ENCODE measurements at places on chromosomes 7 and 10.

DNA sequence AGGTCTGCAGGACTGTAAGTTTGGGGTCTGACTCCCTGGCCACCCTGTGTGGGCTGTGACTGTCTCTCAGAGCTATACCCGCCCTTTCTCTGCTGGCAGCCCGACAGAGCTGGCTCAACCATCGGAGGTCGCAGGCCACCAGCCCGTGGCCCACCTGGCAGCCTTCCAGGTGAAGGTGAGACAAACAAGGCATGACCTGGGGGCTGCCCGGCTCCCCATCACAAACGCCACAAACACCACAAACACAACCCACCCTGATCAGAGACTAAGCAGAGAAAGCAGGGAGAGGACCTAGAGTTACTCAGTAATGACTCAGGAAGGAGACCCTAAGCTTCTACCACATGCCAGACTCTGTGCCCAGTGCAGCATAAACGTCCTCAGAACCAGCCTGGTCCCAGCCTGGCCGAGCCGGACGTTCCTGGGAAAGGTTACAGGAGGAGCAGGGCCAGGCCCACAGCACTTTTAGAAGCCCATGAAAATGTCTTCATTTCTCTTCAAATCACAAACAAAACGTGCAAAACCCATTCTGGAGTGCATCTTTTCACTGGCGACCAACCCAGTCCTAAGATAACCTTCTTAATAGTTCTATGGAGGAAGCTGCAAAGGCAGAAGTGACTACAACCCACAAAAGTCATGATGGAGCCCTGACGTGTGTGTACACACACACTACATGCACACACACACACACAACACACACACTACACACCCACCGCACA, 66.8 kb downstream of the MKI67 start:
- H3K27ac ChIP-seq: no peak overlapping the region
- H3K36me3 ChIP-seq: peaks cover 27% of the 10 kb centered on the region
- no peaks in the 10 kb centered on the region for H3K27me3 ChIP-seq
- DNase-seq: no peak

DNA sequence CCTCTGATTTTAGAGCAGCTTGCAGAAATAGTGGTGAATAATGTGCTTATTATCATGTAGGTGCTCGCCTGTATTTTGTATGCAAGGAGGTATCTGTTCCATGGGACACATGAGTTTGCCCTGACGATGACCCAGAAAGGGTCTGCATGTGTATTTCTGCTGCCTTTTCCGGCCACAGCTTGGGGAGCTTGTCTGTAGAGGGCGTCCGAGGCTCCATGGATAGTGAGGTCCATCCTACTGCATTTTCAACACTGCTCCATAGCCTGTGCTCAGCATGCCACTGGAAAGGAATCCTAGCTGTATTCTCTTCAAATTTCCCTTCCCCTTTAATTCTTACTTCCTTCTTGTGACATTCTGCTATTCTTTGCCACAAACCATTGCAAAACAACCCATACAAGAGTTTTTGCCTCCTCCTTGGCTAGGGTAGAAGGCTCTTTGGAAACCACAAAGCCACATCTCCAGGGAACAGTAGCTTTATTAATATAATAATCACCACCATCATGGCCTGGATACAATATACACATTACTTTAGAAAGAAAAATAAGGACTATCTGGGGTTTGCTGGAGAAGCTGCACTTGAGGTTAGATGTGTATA, 127.7 kb downstream of the DYNC1I1 start:
- no peaks in the 10 kb centered on the region for H3K4me1 ChIP-seq
- no peak for DNase-seq
- H3K4me3 ChIP-seq: no peak overlapping the region

- DNase-seq: peak; percentile 39
- H3K27me3 ChIP-seq: no peaks in the 10 kb centered on the region
- H3K4me3 ChIP-seq: peak overlapping the region; percentile 7
- no peaks in the 10 kb centered on the region for H3K36me3 ChIP-seq
- no peaks in the 10 kb centered on the region for H3K4me1 ChIP-seq
Measured at GRCh38 chr10:78148961-78149612, 115.4 kb downstream of the RPS24 start.

GRCh38 chr10:119505131-119505551, 37.4 kb downstream of the RGS10 start:
- H3K27me3 ChIP-seq: no peaks in the 10 kb centered on the region
- no peaks in the 10 kb centered on the region for H3K36me3 ChIP-seq
- H3K4me1 ChIP-seq: peaks cover 3% of the 10 kb centered on the region
- H3K4me3 ChIP-seq: no peak overlapping the region
- DNase-seq: no peak

- no peak overlapping the region for H3K27ac ChIP-seq
- H3K4me1 ChIP-seq: no peaks in the 10 kb centered on the region
- H3K36me3 ChIP-seq: peaks cover 4% of the 10 kb centered on the region
- no peak for DNase-seq
- H3K4me3 ChIP-seq: no peak overlapping the region
- no peaks in the 10 kb centered on the region for H3K27me3 ChIP-seq
Measured at GRCh38 chr7:17342756-17343155, 44.3 kb downstream of the AHR start.

DNA sequence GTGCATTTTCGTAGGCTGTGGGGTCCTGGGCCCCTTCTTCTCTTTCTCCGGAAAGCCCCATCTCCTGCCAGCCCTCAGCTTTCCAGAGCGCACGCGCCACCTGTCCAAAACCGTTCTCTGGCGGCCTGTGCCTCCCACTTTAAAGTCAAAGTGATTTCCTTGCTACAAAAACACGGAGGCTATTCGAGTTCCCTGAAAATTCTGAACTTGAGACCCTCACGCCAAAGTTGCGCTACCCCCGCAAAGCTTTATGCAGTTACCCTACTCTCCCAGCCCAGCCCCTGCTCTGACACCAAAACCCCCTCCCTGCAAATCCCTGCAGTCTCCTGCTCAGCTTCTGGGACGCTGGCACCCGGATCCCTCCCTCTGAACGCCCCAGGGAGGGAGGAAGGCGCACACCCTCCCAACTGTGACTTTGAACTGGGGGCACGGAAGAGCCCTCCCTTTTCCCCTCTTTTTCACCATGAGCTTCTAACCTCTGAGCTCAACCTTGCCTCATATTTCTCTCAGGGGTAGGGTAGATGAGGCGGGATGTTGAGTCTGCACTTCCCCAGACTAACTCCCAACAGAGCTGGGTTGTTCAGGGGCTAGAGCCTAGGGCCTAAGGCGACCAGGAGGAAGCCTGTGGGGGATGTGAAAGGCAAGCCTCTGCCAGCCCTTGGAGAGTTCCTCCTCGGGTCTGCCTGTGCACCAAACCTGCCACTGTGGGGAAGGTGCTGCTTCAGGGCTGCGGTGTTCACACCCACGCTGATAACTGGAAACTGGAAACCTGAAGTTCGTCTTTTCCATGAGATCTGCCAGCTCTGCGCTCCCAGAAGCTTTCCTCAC, 2.7 kb upstream of the PAX4 start:
- H3K36me3 ChIP-seq: no peaks in the 10 kb centered on the region
- H3K4me3 ChIP-seq: no peak overlapping the region
- H3K27me3 ChIP-seq: peaks cover 20% of the 10 kb centered on the region
- H3K4me1 ChIP-seq: no peaks in the 10 kb centered on the region
- no peak overlapping the region for H3K27ac ChIP-seq

GRCh38 chr7:158020706-158021095, 566.9 kb downstream of the PTPRN2 start:
- H3K4me3 ChIP-seq: no peak overlapping the region
- no peaks in the 10 kb centered on the region for H3K36me3 ChIP-seq
- no peak for DNase-seq

- H3K4me1 ChIP-seq: peaks cover 2% of the 10 kb centered on the region
- H3K27me3 ChIP-seq: no peaks in the 10 kb centered on the region
- H3K36me3 ChIP-seq: peaks cover 5% of the 10 kb centered on the region
- peak; percentile 37 for DNase-seq
- H3K4me3 ChIP-seq: no peak overlapping the region
Measured at GRCh38 chr10:124646483-124647352, 97.5 kb downstream of the FAM53B start.

DNA sequence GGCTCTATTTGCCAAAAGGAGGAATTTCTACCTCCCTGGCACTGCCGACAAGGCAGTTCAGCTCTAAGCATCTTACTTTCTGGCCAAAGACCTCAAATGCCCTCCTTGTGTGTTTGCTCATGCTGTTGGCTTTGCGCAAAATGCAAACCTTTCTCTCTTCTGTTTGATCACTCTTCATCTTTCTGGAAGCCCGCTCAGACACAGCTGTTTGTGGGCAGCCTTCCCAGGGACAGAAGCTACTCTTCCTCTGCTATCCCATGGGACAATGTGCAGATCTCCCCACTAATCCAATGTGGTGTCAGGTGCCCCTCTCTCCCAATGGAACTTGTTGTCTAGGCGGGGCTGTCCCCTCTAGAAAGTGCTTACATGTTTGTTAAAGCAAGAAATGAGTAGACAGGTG, 278.7 kb downstream of the CCSER2 start:
- peaks cover 5% of the 10 kb centered on the region for H3K27me3 ChIP-seq
- no peaks in the 10 kb centered on the region for H3K36me3 ChIP-seq
- DNase-seq: no peak
- no peak overlapping the region for H3K4me3 ChIP-seq
- no peak overlapping the region for H3K27ac ChIP-seq
- H3K4me1 ChIP-seq: no peaks in the 10 kb centered on the region

GRCh38 chr10:43196981-43197833, 59.0 kb downstream of the CSGALNACT2 start:
- DNase-seq: no peak
- H3K27me3 ChIP-seq: no peaks in the 10 kb centered on the region
- H3K27ac ChIP-seq: no peak overlapping the region
- H3K4me1 ChIP-seq: peaks cover 9% of the 10 kb centered on the region

- peaks cover 7% of the 10 kb centered on the region for H3K4me1 ChIP-seq
- H3K27ac ChIP-seq: peak overlapping the region; percentile 40
- H3K4me3 ChIP-seq: no peak overlapping the region
- H3K36me3 ChIP-seq: no peaks in the 10 kb centered on the region
Measured at GRCh38 chr10:88966797-88967196, 14.2 kb upstream of the ACTA2 start.

GRCh38 chr10:58952162-58952601, 224.3 kb upstream of the PHYHIPL start:
- no peak overlapping the region for H3K27ac ChIP-seq
- no peak overlapping the region for H3K4me3 ChIP-seq
- H3K27me3 ChIP-seq: no peaks in the 10 kb centered on the region
- peaks cover 3% of the 10 kb centered on the region for H3K4me1 ChIP-seq
- DNase-seq: no peak

DNA sequence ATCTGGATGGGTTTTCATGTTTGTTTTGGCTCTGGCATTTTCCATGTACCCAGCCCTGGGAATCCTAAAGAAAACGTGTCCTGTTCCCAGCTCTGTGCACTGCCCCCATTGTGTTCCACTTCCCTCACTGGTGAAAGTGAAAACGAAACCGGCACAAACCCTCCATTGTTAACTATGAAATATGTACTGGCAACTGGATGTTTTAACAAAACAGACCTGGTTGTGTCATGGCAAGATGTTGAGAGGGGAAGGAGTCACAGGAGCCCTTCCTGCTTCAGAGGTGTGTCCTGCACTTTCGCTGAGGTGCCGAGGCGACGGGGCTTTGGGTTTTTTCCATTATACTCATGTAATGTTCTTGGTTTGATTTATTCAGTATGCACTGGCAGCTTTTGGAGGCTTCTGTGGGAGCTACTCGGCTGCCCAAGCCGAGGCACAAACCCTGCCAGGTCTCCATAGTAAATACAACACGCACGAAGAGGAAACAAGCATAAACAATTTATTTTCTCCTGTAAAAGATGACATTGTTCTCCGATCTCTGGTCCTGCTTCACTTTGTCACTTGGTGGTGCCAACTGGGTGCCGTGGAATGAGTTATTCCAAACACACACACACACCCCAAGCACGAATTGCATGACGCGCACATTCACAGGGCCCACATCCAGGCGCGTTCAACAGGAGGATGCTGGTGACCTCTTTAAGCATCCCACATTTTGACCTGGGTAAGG, 118.2 kb downstream of the CDK6 start:
- peaks cover 2% of the 10 kb centered on the region for H3K4me1 ChIP-seq
- no peak overlapping the region for H3K4me3 ChIP-seq
- peak; percentile 57 for DNase-seq

GRCh38 chr10:60459701-60460457, 70.2 kb upstream of the ANK3 start:
- H3K4me3 ChIP-seq: no peak overlapping the region
- H3K27ac ChIP-seq: no peak overlapping the region
- peaks cover 7% of the 10 kb centered on the region for H3K4me1 ChIP-seq
- no peaks in the 10 kb centered on the region for H3K27me3 ChIP-seq

DNA sequence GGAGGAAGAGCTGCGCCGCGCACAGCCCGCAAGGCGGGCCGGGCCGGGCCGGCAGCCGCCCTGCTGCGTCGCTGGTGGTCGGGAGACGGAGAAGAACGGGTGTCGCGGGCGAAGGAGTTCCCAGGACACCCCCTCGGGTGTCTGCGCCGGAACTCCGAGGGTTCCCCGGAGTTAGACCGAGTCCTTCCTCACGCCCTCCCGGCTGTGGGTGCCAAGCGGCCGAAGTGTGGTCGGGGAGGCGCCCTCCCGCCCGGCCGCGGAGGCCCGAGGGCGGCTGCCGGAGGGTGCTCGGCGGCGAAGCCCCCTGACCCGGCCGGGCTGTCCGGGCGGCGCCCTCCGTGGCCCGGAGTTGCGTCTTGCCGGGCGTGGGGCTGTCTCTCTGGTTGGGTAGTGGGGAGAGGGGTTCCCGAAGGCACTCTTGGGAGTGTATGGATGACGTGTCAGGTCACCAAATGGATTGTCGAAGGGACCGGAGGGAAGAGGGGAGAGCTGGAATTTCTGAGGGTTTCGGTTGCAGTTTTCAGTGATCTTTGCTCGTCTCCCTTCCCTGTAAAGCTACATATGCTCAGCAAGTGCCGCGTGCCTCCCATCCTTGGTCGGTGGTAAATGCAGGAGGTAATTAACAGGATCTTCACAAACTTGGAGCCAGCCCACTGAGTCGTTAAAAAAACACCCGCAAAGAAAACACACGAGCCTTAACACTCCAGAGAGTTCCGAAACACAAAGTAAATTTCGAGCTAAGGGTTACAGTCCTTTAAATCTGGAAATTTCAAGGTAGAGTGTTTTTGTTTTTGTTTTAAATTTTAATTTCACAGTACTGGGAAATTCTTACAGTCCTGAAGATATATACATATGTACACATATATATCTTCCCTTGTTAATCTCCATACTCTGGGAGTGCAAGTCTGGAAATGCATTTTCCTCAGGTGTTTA, 871 bp downstream of the ST7 start:
- H3K4me1 ChIP-seq: no peaks in the 10 kb centered on the region
- no peaks in the 10 kb centered on the region for H3K27me3 ChIP-seq
- H3K27ac ChIP-seq: peak overlapping the region; percentile 99

GRCh38 chr7:1856161-1856887, 186.2 kb downstream of the ELFN1 start:
- H3K27ac ChIP-seq: no peak overlapping the region
- H3K4me1 ChIP-seq: no peaks in the 10 kb centered on the region
- DNase-seq: no peak
- H3K27me3 ChIP-seq: no peaks in the 10 kb centered on the region
- H3K4me3 ChIP-seq: no peak overlapping the region

GRCh38 chr7:156505876-156506275, 134.7 kb upstream of the RNF32 start:
- H3K27me3 ChIP-seq: no peaks in the 10 kb centered on the region
- H3K4me3 ChIP-seq: no peak overlapping the region
- DNase-seq: no peak
- no peaks in the 10 kb centered on the region for H3K4me1 ChIP-seq

All from trophoblast cell (in vitro differentiated cells and primary cell).